Stimulated activated CD4-positive, alpha-beta T cell treated with anti-CD3 and anti-CD28 coated beads, TNF-alpha, amount 100 ng/mL, for 1 hour (primary cell): ENCODE measurements at places on chromosomes 1 and 21.

- no peak for DNase-seq
These were observed 210.3 kb downstream of the SLC35F3 start for GRCh38 chr1:234114648-234115307.

DNA sequence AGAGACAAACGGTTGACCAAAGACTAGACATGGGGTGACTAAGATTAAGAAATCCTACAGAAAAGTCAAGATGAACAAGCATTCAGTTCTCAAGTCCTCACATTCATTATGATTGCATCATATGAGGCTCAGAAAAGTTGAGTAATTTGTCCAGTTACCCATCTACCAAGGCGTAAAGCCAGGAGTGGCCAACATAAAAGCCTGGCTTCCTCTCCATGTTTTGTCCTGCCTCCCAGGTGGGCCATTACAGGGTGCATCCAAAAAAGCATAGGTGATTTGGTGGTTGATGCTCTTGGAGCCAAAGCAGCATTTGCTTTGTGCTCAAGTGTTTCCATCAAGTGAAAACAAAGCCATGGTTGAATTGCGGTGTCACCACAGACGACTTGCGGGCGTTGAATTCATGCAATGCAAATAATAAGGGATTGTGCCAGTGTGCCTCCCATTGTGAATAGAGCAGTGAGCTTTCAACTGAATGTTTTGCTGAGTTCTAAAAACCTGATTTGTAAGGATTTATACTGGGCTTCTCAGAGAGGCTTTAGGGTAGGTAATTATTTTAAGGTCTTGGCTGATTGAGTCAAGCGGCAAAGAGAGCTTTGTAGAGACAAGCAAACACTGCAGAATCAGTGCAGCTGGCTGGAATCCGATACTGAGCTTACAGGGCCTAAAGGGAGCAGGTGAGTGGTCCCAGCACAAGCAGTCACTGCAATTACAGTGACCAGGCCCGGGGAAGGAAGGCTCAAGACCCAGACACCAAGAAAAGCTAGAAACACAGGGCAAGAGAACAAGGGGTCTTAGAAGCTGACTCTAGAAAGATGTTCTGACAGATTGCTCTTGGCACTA, 54.1 kb downstream of the KCNJ15 start:
- DNase-seq: no peak

DNA sequence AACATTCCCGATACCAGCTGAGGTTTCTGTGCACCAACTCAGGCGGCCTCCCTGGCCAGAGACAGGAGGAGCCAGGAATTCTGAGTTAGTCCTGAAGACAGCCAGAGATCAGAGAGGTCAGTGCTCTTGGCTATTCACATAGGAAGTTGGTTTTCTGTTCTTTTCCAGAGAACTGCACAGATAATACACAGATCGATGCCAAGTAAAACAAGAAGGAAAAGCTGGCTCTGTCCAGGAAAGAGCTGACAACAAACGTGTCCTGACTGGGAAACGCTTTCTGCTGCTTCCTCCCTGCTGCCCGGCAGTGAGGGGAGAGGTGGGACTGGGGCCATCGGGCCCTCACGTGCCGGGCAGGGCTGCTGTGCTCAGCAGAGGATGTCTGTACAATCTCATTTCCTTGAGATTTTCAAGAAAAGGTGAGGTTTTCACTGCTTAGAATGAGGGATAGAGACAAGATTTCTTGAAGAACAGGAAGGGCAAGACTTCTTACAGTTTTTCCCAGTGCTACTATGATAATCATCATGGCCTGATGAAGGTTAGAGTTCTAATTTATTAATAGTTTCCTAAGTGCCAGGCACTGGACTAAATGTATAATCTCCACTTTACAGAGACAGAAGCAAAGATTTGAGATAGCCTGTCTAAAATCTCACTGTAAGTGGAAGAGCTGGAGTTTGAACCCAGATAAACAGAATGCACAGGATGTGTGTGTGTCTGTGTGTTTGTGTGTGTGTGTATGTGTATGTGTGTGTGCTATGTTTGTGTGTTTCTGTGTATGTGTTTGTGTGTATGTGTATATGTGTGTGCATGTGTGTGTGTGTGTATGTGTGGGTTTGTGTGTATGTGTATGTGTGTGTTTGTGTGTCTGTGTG, 211.0 kb upstream of the RAB4A start:
- DNase-seq: no peak

GRCh38 chr1:172824209-172824608, 165.3 kb downstream of the FASLG start:
- no peak for DNase-seq

DNA sequence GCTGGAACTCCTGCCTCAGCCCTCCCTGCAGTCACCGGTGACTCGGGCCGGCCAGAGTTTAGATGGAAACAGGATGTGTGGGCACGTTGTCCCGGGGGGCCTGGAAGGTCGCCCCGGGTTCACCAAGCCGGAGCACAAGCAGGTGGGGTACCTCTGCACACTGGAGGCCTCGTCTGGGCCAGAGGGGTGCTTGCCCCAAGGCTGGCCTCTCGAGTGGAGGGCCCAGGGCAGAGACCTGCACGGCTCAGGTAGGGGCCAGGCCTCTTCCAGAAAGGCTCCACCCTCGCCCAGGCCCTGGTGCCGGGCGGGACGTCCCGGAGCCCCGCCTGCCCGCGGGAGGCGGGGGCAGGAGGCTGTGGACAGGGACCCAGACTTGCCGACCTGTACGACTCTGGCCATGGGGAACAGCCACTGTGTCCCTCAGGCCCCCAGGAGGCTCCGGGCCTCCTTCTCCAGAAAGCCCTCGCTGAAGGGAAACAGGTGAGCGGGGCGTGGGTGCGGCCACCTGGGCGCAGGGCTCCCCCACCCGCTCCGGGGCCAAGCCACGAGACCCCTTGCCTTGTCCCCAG, at the start of gene PLEKHN1:
TSS of gene PLEKHN1 (plus strand) at position 348 of the 569 bp plus-strand sequence. CDS start at position 398, 50 bp downstream.
- no peak for DNase-seq

DNA sequence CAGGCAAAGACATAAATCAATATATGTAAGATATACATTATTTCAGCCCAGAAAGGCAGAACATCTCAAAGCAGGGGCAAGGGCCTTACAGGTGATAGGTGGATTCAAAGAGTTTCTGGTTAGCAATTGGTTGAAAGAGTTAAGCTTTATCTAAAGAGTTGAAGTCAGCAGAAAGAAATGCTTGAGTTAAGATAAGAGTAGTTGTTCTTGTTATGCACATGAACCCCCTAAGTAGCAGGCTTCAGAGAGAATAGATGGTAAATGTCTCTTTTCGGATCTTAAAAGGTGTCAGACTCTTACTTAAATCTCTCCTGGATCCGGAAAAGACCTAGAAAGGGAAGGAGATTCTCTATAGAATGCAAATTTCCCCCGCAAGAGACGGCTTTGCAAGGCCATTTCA, 8.3 kb upstream of the ZBTB40 start:
- DNase-seq: no peak

GRCh38 chr1:95572002-95572401, 338.0 kb downstream of the RWDD3 start:
- no peak for DNase-seq

DNA sequence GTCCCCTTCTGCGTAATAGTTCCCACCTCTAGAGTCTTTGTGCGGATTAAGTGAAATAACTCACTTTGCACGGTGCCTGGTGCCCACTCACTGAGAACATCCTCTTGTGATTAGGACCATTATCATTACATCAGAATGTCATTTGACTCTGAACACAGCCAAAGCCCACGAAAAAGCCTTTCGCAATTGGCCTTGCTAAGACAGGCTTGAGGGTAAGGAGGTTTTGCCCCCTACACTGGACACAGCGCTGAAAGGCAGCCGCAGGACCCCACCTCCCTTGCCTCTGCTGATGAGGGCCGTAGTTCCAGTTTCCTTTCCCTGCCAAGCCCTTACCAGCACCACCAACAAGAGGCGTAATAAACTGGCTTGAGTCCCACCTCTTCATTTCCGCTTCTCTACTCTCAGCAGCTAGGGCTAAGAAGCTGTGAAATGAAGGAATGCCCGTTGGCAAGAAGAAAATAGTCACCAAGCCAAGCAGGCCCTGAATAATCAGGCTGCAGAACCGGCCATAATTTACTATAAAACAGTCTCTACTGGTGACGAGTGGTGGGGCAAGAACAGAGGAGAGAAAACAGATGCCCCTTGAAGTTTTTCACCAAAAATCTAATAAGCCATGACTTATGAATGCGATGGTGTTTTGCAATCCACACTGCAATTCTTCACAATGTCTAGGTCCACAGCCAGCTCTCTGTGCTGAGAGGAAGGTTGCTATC, 53.1 kb downstream of the SH3GLB1 start:
- no peak for DNase-seq

DNA sequence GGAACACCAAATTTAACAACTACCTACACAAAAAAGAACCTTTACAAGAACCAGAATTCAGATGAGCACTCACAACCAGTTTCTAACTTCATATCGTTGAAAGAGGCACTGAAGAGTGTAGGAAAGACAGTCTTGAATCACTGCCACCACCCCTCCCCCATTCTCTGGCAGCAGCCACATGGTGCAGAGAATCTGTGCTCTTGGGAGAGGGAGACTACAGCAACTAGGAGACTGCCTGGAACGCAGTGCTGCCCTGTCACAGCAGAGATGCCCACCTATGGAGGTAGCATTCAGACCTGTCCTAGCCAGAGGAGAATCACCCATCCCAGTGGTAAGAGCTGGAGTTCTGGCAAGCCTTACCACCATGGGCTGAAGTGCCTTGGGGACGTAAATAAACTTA, 7.3 kb downstream of the CCN1 start:
- no peak for DNase-seq

- no peak for DNase-seq
These were observed 18.2 kb upstream of the RC3H1 start for GRCh38 chr1:174040387-174040786.

DNA sequence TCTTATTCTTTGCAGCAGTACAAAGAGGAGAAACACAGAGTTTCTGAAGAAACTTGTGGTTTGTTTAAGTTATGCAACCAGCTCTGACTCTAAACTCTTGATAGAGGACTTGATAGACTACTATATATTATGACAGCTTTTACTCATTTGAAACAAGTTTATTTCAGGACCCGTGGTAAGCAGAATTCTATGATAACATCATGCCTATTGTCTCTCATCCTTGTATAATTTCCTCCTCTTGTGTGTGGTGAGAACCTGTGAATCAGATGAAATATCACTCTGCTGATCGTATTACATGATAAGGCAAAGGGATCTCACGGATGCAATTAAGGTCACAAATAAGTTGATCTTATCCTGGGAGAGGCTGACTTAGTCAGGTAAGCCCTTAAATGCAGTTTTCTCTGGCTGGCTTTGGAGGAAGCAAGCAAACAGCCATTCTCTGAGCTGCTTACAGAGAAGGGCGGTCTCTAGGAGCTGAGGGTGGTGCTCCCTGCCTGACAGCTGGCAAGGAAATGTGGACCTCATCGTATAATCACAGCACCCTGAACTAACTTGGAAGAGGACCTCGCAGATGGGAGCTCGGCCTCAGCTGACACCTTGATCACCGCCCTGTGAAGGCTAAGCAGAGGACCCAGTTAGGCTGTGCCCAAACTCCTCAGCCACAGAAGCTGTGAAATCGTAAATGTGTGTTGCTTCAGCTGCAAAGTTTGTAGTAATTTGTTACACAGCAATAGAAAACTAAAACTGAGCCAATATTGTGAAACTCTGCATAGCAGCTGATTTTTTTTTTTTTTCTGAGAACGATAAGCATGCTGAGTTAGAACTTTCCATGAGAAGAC, 151.1 kb upstream of the DPT start:
- DNase-seq: no peak

GRCh38 chr21:40235528-40235927, 368.3 kb downstream of the PCP4 start:
- DNase-seq: no peak

- no peak for DNase-seq
These were observed 607.5 kb upstream of the BRINP3 start for GRCh38 chr1:191085121-191085520.

- no peak for DNase-seq
These were observed 44.6 kb downstream of the MRPL39 start for GRCh38 chr21:25562660-25563059.

- DNase-seq: no peak
These were observed 3.1 kb upstream of the GJC2 start for GRCh38 chr1:228146417-228147150.

DNA sequence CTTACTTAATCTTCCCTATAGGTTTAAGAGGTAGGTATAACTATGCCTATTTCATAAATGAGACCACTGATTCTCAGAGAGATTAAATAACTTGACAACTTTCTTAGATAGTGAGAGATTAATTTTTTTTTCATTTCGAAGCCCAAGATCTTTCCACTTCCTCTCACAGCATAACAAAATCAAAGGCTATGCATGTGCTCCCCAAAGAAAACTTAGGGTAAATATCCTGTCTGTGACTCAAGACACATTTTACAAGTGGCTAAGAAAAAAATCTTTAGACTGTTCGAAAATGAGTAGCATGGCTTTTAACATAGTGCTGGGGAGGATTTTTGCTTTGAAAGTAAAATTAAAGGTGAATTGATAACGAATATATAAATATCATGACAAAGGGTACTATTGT, 8.2 kb upstream of the C1orf141 start:
- no peak for DNase-seq

DNA sequence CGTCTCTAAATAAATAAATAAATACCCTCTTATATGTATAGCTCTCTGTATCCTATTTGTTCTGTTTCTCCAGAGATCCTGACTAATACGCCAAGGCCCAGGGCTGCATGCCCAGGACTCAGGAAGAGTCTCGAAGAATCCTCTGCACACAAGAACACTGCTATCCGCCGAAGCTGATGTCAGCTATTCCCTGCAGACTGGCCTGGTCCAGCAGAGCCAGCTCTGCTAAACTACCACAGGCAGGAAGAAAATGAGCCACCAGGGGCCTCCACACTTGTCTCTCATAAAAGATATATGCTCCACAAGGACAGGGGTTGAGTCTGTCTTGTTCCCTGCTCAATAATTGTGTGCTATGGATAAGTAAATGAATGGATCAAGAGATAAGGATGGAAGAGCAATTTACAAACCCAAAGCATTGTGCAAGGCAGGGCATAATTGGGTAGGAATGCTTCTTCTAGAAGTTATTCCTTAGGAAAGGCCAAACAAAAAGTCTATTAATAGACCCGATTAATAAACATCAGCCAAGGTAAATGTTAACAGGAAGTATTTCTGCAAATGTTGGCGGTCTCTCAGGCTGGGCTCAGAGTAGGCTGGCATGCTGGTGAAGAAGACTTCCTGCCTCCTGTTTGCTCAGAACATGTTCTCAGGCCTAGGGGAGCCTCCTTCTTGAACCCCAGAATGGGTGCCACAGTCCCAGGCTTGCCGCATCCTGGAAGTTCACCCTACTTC, 26.3 kb upstream of the MAN1C1 start:
- no peak for DNase-seq

DNA sequence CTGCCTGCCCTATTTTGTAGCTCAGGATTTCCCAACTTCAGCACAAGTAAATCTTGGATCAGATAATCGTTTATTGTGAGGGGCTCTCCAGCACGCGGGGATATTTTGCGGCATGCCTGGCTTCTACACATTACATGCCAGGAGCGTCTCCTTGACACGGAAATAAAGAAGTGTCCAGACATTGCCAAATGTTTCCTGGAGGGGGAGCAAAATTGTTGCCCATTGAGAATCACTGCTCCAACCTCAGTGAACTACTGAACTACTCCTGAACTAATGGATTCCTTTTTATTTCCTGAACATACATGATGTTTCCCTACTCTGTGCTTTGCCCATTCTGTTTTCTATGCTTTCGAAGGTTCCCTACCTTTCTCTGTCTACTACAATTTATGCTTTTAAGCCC, 1359.1 kb upstream of the ADGRL2 start:
- no peak for DNase-seq
